A673 (cell line): ENCODE measurements at places on chromosomes 4 and X. TPM values are rescaled to one million over a fixed set of nuclear protein-coding genes. Genes with fewer than 3 reads are reported as not detected.

TLR10 gene
- not detected in 2 replicates for total RNA-seq

PNCK gene
- 0.52 and 0.60 TPM in 2 replicates for total RNA-seq

GC gene
- not detected in 2 replicates for total RNA-seq

TMEM271 gene
- 2.6 and 3.6 TPM in 2 replicates for total RNA-seq

HTN1 gene
- not detected in 2 replicates for total RNA-seq

GPR34 gene
- not detected in 2 replicates for total RNA-seq

NUP62CL gene
- 2.9 and 4.0 TPM in 2 replicates for total RNA-seq

NHSL2 gene
- 0.58 and 0.66 TPM in 2 replicates for total RNA-seq

ZNF732 gene
- total RNA-seq: not detected in 2 replicates

SLITRK4 gene
- not detected in 2 replicates for total RNA-seq

FBXO8 gene
- 11.7 and 13.5 TPM in 2 replicates for total RNA-seq

CA5B gene
- total RNA-seq: 9.4 and 13.2 TPM in 2 replicates

SORCS2 gene
- 0.04 and 0.06 TPM in 2 replicates for total RNA-seq

RTL9 gene
- 0.13 and 0.70 TPM in 2 replicates for total RNA-seq

MEPE gene
- not detected in 2 replicates for total RNA-seq

GLRA2 gene
- not detected in 2 replicates for total RNA-seq

UGT2B10 gene
- not detected in 2 replicates for total RNA-seq

PROM1 gene
- total RNA-seq: 13.9 and 18.3 TPM in 2 replicates

AFM gene
- total RNA-seq: 0.15 TPM in 1 of 2 replicates, not detected in the other

ASIC5 gene
- not detected in 2 replicates for total RNA-seq

IGFBP7 gene
- total RNA-seq: not detected in 2 replicates

IL21 gene
- not detected in 2 replicates for total RNA-seq
